HT-29 (cell line): ENCODE measurements at places on chromosomes 2 and 18. TPM values are rescaled to one million over a fixed set of nuclear protein-coding genes. Genes with fewer than 3 reads are reported as not detected.
A peak's percentile ranks its signal among the peaks of the same experiment; 100 is the strongest.

Gene UGT1A1
- 3.2 and 3.6 TPM in 2 replicates for total RNA-seq

GRCh38 chr18:1487457-1487856 is 582.8 kb downstream of the ADCYAP1 start:
- no peak for DNase-seq

- DNase-seq, result no peak
Observed at GRCh38 chr2:86186431-86186830, 8.8 kb downstream of the IMMT start.

DNA sequence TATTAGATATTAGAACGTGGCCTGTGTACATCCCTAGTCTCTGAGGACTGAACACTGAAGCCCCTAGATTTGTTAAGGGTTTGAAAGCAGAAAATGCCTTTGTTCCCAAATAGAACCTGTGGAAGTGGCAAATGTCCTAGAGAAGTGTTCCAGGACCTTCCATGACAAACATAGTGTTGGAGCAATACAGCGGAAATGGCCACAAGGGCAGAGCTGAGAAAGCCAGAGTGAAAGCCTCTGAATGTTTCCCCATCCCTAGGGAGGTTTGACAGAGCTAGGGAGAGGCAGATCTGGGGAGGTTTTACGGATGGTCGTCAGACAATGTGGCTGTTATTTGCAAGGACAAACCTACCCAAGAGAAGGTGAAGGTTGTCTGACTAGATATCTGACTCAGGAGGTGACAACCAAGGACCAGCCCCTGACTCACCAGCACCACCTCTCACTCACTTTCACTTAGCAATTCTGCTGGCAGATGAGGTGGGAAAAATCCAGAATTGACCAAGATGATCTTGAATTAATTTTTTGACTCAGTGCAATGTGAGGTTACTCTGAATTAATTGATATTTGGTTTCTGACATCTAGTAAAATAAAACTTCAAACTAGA is 24.1 kb downstream of the RBM43 start:
- peak; percentile 6 for DNase-seq
